ENCODE measurements at places on chromosomes 6 and 20.

- DNase-seq = peak; percentile 25
Measured at GRCh38 chr6:148557796-148558321, 189.0 kb upstream of the UST start.

GRCh38 chr6:148689168-148689567 lies 57.7 kb upstream of the UST start:
- DNase-seq = no peak

DNA sequence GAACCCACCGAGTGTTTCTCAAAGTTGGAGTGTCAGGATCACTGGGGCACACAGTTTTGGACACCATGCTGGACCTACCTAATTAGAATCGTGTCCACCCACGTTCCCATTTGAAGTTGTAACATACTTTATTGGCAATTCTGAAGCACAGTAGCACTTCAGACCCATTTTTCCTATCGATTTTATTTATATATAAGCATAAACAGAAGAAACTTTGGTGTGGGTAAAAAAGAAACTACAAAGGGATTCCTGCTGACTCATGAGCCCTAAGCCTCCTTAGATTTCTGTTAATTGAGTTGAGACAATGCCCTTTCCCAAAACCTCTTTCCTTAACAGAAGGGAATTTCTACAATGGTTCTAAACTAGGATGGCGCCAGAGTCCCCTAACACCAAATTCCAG lies 398.0 kb downstream of the CDKAL1 start:
- DNase-seq = no peak

DNA sequence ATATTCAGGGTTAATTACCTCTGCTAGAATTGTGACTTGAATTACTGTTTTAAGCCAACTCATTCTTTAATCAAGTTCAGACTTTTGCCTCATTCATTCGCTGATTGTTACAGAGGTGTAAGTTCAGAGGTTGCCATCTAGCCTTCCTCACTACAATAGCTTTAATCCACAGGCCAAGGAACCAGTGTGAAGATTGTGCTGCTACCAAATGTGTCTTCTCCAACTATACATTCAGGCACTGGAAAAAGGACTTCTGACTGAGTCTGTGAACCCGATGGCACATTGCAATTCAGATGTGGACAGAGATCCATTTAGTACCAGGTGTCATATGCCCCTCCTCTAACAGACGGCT lies 111.2 kb upstream of the ADGRF1 start:
- no peak for DNase-seq

- DNase-seq = no peak
Measured at GRCh38 chr6:97917369-97917768, 634.4 kb upstream of the MMS22L start.

DNA sequence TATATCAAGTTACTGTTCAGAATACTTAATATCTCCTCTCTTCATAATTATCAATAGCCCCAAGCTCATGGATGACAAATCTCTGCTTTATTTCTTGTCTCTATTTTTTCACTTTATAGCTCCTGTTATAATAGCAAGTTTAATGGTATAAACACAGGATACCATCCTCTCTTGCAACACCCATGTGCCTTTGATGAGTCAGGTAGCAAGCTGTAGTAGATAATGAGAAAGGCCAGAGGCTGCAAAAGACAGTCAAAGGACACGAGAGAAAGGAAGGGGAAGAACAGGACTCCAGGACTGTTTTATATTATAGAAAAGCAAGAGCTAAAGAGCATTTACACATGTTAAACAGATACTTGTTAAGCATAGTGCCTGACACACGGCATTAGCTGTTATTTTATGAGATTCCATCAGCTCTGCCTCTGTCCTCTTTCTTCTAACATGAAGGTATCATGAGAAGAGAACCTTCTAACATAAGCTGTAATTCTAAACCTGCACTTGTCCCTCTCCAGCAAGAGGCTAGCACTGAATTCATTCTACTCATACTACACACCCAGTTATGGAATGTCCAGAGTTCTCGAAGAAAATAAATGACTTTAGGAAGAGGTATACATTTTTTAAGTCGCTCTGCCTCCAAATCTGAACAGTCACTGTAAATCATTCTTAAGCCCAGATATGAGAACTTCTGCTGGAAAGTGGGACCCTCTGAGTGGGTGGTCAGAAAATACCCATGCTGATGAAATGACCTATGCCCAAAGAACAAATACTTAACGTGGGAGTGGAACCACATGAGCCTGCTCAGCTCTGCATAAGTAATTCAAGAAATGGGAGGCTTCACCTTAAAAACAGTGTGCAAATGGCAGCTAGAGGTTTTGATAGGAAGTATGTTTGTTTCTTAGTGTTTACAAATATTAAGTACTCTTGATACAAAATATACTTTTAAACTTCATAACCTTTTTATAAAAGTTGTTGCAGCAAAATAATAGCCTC lies 45.0 kb downstream of the NT5E start:
- no peak for DNase-seq

DNA sequence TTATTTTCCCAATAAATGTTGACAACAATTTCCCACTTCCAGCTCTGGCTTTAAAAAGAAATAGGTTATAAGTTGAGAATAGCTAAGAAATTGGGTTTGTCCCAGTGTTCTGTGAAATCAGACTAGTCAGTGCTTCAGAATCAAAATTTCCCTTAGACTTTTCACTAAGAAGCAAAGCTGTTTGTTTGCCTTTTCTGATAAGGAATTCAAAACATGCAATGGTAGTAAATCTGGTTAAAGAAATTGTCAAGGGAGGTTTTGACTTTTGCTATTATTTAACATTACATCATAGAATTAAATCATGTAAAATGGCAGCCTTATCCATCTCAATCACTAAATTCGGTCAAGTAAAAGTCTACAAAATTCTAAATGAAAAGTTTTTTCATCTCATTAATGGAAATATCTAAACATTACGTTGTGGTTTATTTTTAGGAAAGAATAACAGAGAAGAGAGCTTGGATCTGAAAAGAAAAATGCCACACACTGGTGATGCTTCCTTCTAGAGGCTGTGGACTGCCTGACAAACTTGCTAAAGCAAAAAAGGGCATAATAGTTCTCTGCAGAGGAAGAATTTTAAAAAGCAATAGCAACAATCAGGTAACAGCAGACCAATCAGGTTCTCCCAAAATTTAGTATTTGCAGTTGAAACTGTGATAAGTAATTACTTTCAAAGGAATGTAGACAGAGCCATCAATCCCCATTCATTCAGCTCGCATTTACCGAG lies 36.4 kb downstream of the PLAGL1 start:
- no peak for DNase-seq

DNA sequence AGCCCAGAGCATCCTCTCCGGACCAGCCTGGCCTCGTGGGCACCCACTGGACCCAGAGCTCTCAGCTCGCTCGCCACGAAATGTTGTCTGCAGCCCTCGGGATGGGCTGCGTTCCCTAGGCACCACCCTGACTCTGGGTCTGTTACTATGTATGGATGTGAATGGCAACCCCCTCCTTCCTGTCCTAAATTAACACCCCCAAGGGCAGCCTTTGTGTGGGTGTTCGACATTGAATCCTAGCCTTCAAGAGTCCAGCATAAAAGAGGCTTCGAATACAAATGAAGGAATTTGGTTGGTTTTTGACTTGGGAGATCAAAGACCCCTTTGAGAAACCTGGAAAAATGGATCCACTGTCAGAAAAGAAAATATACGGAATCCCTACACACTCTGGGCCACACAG lies 86.1 kb downstream of the BMP7 start:
- DNase-seq = no peak

GRCh38 chr6:133241086-133241900 lies at the start of gene EYA4:
Gene EYA4 (plus strand): TSS chr6:133241357. CDS start chr6:133274781, 33,424 bp downstream.
- DNase-seq = peak; percentile 3

- DNase-seq = no peak
Measured at GRCh38 chr6:4905826-4906225, 98.0 kb downstream of the RPP40 start.

DNA sequence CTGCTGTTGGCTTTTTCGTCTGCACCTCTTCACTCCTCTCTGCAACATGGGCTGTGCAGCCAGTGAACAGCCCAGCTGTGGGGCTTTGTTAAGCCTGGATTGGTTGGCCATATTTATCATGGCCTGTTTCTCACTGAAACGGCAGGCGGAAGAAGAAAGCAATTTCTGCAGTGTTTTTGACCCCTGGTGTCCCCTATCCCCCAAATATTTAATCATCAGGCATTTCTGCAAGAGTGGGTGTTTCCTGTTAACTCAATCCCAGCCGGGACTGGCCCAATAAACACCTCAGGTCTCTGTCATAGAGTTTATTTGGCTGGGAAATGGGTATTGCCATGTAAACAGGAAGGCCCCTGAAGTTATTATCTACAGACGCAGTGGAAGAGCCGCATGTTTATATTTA lies 174.8 kb upstream of the SUPT3H start:
- DNase-seq = no peak

GRCh38 chr6:85452441-85452881 lies 2.6 kb downstream of the NT5E start:
- no peak for DNase-seq

- DNase-seq = peak; percentile 12
Measured at GRCh38 chr6:137043710-137044365, 927 bp downstream of the IL20RA start.

GRCh38 chr6:166604328-166604727 lies 17.9 kb upstream of the RAMACL start:
- no peak for DNase-seq

DNA sequence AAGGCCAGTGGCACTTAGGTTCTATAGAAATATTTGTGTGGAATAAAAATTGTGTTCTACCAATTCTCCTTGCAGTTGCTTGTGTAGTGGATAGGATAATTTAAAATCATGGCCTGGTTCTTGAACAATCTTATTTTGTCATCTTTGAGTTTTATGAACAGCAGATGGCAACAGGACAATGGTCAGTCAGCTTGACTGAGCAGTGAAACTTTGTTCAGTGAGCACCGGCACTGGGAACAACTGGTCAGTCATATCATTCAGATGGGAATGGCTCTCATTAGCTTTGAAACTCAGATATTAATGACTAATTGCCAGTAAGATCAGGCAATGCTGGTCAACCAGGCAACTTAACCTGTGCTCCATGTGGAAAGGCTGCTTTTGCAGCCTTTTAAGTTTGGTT lies 129.2 kb downstream of the BCKDHB start:
- no peak for DNase-seq

DNA sequence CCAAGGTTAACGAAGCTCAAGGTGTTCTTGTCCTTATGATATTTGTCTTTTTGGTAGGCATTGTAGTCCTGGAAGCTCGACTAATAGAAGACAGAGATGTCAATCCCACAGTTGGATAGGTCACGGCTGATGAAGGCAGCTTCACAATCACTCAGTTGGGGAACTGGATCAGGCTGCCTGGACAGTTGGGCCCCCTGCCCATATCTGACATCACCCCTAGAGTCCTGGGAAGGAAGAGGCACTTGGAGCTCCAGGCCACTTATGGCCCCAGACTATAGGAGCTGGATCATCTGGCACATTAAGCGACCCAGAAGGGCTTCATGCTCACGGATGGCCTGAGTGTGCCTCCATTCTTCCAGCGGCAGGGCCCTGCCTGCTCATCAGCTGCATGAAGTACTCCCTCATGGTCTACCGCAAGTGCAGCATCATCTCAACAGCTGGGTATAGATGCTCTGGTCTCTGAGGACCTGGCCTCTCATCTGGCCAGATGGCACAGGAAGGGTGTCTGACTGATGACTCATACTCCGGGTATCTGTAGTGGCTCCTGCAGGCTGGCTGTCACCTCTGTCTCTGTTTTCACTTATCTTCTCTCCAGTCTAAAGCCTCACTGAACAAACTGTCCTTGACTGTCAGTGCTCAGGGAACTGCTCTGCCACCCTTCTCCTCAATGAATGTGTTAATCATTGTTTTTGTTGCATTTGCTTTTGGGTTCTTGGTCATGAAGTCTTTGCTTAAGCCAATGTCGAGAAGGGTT lies 29.2 kb upstream of the SSR1 start:
- no peak for DNase-seq

DNA sequence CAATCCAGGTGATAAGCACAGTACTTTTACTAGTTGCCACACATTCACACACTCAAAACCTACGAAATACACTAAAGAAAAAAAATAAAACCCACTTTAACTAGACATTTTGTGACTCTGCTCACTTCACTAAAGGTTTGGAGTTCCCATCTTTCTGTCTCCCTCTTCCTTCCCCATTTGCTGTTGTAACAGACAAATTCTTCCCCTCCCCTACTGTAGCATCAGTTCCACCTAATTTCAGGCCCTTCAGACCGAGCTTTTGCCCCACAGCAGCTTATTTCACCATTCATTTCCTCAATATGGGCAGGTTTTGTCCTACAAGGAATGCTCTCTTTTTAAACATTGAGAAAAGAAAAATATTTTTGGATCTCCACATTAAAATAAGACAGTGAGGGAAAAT lies 31.3 kb upstream of the MRAP2 start:
- DNase-seq = no peak

- DNase-seq = peak; percentile 56
Measured at GRCh38 chr6:163415620-163416556, 1.4 kb downstream of the QKI start.

GRCh38 chr20:44209686-44210405 lies 725 bp downstream of the OSER1 start:
- DNase-seq = peak; percentile 21

GRCh38 chr20:21618759-21619416 lies 86.6 kb upstream of the PAX1 start:
- DNase-seq = no peak

GRCh38 chr6:167796192-167796981 lies 30.3 kb upstream of the AFDN start:
- no peak for DNase-seq

All from stimulated activated CD4-positive, alpha-beta T cell treated with anti-CD3 and anti-CD28 coated beads, Interleukin-15, amount 100 ng/mL, for 24 hours (primary cell).